ENCODE measurements at places on chromosomes 5 and 9.

DNA sequence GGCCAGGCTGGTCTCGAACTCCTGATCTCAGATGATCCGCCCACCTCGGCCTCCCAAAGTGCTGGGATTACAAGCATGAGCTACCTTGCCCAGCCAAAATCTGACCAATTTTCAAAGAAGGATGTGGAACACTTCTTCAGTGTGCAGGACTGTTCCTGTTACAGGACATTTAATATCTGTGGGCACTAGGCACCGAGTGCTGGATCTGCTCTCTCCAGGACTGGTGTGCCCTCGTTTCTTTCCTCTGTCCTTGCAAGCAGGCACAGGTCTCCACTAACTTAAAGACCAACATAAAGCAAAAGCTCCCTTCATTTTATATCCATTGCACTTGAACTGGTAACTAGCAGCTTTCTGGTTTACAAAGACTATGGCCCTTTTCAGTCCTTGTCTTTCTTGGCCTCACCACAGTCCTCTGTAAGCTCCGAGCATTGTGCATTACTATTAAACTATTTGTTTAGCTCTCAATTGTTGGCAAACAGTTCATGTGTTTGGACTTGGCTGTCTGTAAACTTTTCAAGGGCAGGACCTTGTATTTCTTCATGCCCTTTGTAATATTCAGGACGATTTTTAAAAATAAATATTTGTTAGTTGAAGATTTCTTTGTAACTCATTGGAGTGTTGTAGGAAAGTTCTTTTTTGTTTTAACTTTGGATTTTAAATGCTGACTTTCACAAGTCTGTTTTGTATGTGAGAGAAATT lies 37.3 kb downstream of the ARHGEF28 start:
- no peak for DNase-seq

- DNase-seq = no peak
Observed at GRCh38 chr5:6710070-6710469, 3.2 kb upstream of the TENT4A start.

DNA sequence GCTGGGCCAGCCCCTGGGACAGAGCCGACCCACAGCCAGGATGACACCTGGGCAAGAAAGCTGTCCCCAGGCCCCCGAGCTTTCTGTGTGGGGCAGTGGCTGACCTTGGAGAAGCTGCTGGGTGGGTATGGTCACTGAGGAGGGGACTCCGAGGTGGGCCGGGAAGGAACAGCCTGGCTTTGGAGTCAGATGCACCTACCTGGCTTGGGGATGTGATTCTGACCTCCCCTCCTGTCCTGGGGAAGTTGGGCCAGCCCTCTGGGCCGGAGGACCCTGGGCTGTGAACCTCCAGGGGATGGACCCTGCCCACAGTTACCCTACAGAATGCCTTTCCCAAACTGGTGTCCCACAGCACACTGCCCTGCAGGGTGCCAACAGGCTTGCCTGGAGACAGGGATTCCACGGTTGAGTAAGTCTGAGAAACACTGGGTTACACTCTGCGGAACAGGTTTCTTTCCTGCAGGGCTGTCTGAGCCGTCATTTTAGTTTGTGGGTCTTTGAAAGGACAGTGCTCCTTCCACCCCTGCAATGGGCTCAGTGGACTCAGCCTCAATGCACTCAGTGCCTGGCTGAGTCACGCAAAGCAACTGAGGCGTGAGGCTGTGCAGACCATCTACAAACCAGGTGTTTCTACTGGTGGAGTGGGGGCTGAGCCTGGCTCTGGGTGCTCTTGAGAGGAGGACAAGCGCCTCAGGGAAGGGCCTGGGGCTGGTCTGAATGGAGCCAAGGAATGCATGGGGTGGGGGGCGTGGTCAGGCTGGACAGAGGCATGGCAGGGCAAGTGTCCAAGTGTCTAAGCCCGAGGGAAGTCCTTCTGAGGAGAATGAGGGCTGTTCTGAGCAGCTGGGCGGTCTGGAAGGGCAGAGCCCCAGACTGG lies 41.3 kb upstream of the PHYKPL start:
- DNase-seq = no peak

- DNase-seq = no peak
Observed at GRCh38 chr5:168790671-168791250, 211.6 kb upstream of the PANK3 start.

- no peak for DNase-seq
Observed at GRCh38 chr9:131965103-131965502, 114.6 kb downstream of the MED27 start.

GRCh38 chr5:98108497-98108896 lies 665.0 kb upstream of the RGMB start:
- no peak for DNase-seq

DNA sequence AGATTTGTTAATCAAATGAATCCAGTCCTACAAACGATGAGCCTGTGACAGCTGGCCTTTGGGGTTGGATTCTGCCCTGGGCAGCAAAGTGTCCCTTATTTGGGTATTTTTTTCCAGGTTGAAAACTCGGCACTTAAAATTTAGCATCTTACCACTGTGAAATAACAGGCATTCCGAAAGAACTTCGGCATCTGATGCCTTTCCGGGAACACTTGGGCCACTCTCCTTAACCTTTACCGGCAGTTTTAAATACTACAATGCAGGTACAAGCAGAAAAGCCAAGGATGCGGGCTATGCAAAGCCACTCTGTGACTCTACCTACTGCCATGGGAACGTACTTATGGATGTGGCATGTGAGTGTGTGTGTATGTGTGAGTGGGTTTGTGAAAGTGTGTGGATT lies 1.0 kb upstream of the RASGRF2 start:
- no peak for DNase-seq

DNA sequence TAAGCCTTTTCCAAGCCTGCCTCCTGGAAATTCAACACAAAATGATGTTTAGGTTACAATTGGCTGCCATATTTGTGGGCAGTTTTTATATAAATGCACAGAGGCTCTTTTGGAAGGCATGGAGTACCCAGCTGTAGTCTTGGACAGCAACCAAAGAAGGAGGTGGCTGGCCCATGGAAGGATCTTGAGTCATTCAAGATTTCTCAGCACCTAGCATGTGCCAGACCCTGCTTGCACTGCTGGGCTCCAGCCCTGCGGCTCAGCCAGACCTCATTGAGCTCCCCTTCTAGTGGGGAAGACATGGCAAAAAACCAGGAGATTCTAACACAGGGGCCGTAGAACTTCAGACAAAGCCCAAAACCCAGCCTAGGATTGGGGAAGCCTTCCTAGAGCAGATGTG lies 22.1 kb downstream of the JADE2 start:
- DNase-seq = no peak

DNA sequence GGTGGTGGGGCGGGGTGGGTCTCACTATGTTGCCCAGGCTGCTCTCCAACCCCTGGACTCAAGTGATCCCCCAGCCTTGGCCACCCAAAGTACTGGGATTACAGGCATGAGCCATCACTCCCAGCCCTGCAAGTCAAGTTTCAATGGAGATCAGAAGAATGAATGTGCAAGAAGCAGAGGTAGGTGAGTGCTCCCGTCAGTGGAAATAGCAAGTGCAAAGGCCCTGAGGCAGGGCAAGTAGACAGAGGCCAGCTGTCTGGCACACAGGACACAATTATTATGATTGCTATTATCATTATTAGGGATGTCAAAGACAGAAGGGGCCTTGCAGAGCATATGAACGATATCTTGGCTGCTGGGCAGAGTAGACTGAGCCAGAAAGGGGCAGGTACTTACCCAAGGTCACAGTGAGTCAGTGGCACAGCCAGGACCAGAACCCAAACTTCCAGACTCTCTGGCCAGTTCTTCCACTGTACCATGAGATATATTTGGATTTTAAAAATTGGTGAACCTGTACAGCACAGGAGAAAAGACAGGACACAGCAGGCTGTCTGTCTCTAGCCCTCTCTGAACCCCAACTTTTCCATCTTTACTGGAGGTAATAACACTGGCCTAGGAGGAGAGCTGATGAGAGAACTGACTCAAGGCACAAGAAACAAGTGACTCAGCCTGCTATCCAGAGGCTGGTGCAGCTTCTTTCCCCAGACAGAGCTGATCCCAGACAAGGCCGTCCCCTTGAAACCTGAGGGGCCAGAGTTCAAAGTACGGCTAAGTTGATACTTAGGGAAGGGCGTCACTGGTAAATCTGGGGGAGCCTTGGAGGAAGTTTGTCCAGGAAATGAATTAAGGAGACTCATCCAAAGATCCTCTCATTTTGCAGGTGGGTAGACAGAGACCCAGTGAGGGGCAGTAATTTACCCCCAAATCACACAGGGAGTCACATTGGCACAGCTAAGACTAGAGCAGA lies 1.4 kb downstream of the HDHD3 start:
- no peak for DNase-seq

GRCh38 chr9:90433398-90433941 lies 209.2 kb downstream of the DIRAS2 start:
- DNase-seq = peak; percentile 48

- no peak for DNase-seq
Observed at GRCh38 chr5:139481122-139481533, 1.4 kb downstream of the STING1 start.

DNA sequence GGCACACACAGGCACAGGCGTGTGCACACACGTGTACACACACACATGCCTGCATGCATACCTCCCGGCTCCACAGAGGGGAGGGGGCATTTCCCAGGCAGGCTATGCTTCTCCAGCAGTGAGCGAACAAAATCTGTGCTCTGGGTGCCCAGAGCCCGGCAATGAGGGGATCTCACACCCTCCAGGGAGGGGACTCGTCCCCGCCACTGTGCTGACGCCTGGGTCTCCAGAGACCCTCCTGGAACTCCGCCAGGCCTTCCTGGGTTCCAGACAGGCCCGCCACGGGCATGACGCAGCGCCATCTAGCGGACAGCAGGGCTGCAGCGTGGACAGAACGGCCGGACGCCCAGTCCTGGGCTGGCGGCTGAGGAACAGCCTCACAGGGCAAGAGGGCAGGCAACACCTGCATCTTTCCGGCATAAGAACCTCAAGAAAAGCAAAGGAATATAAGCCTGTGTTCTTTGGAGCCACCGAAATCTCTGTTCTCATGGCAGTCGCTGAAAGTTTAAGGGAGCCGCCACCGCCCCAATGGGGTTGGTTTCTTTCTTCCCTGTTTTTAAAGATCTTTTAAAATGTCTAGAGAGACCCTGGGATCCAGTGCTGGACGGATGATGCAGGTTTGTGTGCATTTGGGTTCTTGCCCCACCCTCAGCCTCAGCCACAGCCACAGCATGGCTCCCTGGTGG lies 135.6 kb upstream of the PPP1R26 start:
- no peak for DNase-seq

DNA sequence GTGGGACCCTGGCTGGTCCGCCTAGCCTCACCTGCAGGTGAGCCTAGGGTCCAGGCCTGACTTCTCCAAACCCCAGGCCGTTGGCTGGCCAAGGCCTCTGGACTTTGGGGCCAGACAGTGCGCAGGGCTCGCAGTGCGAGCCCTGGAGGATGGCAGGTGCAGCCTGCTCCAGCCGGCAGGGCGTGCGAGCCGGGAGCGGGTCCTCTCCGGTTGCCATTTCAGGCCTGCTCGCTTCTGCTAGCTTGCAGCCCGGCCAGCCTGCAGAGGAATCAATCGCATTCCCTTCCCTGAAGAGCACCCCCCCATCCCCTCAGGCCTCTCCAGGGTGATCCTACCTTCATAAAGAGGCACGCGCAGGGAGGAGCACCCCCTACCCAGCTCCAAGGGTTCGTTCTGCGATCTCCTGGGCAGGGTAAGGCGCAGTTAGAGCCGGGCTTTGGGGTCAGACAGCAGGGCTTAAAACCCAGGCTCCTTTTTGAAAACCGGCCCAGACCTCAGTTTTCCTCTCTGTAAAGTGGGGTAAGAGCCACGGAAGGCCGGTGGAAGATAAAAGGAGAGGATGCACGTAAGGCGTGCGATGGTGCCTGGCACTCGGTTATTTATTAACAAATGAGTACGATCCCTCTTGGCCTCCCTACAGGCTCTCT lies 6.2 kb downstream of the BARHL1 start:
- no peak for DNase-seq

DNA sequence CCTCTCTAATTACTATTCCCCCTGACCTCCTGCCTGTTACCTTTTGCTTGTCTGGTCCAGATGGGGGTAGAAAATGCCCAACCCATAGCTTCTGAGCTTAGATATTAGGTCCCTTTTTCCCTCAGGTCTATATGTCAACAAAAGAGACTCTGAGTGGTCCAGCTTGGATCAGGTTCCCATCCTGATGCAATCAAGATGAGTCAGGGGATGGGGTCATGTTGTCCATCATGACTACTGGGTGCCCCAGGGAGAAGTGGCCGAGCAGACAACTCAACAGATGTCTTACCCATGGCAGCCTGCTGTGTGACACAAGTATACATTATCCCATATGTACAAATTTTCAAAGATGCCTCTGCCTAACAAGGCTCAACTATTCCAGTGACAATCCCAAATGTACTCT lies 9.1 kb upstream of the ANKH start:
- no peak for DNase-seq

DNA sequence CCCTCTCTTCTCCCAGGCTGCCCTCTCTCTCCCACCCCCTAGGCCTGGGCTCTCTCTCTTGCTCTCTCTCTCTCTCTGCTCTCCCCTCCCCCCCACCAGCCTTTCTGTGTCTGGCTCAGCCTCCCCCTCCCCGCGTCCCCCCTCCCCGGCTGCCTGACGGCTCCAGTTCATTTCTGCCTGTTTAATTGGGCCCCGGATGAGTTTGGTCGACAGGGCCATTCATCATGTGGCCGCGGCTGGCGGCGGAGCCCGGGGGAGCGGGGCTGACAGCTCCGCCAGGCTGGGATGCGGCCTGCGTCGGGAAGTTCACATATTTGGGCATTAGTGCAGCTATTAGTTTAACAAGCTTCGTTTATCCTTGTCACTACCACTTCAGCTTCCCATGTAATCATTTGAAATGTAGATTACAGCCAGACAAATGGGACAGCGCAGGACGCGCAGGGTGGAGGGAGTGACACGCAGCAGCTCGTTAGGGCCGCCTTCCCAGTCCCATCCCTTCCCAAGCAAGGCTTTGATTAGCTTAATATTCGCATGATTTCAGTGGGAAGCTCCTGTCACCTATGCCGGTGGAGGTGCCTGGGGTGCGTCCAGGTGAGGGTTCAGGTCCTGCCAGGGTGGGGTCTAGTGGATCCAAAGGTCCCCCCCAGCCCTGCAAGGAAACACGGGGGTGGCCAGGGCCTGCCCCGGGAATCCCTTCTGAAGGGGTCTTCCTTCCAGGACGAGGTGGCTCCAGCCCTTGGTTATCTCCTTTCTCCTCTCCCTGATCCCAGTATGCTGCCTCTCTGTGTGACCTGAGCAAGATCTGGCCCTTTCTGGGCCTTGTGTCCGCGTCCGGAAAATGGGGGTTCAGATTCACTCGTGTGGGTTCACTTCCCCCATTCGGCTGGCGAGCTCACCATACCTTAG lies 214.8 kb downstream of the PAX5 start:
- DNase-seq = peak; percentile 57

DNA sequence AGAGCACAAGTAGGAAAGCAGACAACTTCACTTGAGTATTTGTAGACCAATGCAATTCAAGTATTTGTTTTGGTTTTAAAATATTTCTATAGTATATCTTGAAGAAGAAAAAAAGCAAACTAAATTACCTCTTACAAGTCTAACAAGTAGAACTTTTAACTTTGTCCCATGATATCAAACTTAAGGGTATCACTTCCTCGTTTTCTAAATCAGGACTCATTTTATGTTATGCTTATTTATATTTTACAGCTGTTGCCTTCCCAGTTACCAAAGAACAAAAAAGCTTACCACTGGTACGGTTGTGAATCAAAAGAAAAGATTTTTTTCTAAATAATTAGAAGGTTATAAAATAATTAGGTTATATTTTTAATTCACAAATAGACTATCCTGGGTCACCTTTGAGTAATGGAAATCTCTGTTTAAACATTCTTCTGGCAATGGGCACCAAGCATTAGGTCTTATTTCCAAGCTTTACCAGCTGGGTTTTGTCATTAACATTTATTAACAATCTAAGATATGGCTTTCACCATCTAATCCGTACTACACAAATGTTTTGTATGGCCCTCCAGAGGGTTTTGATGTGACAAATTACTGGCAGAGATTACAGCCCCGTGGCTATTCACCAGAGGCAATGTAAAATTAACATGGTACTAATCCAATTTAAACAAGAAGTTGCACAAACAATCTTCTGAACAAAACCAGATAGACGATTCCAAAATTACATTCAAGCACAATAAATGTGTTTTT lies 63.6 kb downstream of the CEP120 start:
- no peak for DNase-seq
